Fibroblast of villous mesenchyme (primary cell): ENCODE measurements at places on chromosomes 1 and 21.

GRCh38 chr1:214658785-214659184 is 55.8 kb downstream of the CENPF start:
- DNase-seq = peak; percentile 32

GRCh38 chr1:36851087-36851486 is 183.2 kb downstream of the GRIK3 start:
- DNase-seq = no peak

DNA sequence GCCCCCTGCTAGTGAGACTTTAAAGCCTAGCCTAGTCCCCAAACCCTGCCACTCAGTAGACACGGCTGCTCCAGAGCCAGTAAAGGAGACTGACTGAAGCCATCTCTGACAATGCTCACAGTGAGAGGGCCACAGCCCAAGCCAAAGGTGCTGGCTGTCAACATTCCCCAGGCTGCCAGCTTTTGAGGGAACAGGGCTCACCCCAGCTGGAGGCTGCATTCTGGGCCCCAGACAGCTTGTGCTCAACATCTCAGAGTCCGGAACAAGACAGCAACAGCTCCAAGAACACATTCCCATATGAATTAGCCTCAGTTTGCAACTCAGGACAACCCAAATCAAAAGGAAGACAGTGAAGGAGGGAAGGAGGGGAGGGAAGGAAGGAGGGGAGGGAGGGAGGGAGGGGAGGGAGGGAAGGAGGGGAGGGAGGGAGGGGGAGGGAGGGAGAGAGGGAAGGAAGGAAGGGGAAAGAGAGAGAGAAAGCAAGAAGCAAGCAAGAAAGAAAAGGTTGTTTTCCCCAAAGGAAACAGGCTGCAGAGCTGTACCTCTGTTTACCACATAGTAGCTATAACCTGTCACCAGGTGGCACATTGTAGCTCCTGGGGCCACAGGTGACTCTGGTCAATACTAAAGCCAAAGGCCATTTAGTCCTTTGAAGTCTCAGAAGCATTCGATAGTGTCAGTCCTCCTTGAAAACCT is 5.4 kb downstream of the ARTN start:
- no peak for DNase-seq

DNA sequence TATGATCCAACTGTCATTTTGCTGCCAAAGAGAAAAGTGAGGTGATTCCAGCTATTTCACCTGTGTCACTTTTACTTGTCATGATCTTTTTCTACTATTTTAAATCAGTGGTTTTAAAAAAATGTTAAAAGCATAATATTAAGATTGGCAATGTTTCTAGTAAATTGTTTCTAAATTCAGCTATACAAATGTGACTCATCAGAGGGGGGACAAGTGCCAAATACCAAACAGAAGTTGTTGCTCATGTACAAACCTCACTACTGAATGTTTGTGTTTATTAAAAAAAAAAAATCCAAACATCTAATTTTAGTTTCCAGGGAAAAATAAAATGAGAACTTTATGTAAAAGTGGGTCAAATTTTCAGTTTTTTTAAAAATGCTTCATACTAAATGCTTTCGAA is 346.2 kb upstream of the SNX7 start:
- peak; percentile 57 for DNase-seq

DNA sequence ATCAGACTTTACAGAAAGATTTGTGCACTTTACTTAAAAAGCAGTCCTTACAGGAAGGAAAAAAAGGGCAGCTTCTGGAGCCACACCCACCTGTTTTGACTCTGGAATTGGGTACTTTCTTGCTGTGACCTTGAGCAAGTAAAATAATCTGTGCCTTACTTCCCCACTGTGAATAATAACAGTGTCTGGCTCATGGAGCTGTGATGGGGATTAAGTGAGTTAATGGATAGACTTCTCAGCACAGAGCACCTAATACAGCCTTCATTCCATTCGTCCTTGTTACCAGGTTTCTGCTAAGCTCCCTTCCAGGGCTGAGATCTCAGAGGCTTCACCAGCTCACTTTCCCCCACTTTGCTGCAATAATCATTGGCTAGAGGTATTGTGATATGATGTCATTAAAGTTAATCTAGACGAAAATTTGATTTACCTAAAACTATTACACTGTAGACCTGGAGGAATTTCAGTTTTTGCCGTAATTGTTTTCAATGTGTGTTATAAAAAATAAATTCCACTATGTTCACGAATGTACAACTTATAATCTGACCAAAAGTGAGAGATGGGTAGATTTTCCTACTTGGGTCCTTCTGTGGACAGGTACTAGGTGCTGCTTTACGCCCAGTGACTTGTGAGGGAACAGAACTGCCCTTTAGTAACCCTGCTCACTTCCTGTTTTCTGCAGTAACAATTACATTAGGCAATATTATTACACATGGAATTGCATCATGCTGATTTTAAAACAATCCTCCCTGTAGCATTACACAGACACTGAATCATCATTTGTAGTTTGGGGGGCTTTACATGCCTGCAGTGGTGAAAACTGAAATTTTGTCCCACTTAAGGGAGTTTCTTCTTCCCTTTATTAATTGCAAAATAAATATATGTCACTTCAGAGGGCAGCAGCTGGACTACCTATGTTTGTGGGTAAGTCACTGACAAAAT is 19.7 kb upstream of the ABCG1 start:
- DNase-seq = peak; percentile 81

GRCh38 chr21:39006571-39007311 is 176.5 kb downstream of the PSMG1 start:
- DNase-seq = no peak

DNA sequence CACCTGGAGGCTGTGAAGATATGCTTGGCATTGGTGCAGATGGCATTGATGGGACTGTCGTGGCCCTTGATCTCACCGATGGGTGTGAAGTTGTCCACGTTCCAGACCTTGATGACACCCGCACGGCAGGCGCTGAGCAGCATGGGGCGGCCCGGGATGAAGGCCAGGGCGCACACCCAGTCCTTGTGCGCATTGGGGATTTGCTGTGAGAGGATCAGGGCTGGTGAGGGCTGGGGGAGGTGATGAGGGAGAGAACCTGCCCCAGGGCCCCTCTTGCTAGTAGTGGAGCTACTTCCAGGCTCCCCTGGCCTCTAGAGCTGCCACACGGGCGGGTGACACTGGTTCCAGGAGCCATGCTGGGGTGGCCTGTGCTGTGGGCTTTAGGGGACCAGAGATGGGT is 48.8 kb downstream of the KIF21B start:
- no peak for DNase-seq

DNA sequence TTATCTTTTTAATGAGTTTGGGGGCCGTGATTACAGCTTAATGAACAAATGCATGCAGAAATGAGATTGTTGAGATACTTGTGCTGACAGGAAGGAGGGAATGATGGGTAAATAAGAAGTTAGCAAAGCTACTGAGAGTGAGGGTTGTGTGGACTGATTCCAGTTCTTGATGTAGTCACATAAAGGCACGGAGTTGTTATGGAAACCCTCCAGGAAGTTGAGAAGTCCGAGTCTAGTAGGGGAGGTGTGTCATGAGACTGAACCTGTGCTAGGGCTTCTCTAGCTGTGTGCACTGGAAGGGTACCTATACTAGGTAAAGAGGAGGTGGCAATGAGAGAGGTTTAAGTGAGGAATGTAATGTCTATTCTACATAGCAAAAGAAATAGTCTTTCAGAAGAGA is 475.7 kb downstream of the USP25 start:
- DNase-seq = no peak

- DNase-seq = no peak
Observed at GRCh38 chr1:23772854-23773242, 5.4 kb upstream of the PITHD1 start.

GRCh38 chr21:36103434-36103833 is 31.4 kb upstream of the CBR3 start:
- no peak for DNase-seq

GRCh38 chr1:76343356-76343755 is 268.8 kb downstream of the ST6GALNAC3 start:
- no peak for DNase-seq

DNA sequence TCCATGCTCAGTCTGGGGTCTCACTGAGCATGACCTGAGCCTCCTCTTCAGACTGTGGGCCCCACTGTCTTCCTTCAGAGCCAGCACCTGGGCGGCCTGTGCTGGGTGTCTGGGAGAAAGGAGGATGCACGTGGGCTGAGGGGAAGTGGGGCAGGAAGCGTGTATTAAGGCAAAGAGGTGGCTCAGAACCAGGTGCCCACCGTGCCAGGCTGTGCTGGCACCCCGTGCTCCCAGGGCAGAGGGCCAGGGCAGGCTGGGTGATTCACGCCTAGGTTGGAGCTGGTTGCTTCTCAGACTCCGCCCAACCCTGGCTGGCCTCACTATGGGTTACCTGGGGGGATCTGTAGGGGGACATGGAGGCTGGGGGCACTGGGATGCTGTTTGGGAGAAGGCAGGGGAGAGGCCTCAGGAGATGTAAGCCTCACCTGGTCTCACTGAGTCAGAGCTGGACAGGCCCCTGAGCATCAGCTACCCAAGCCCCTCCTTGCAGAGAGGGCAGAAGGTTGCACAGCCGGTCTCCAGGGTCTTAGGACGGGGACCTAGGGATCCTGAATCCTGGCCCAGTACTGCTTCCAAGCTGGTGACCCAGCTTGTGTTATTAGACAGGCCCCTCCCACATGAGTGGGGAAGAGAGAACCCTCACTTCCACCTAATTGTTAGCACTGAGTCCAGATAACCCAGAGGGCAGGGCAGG is 18.6 kb upstream of the PADI1 start:
- DNase-seq = no peak

DNA sequence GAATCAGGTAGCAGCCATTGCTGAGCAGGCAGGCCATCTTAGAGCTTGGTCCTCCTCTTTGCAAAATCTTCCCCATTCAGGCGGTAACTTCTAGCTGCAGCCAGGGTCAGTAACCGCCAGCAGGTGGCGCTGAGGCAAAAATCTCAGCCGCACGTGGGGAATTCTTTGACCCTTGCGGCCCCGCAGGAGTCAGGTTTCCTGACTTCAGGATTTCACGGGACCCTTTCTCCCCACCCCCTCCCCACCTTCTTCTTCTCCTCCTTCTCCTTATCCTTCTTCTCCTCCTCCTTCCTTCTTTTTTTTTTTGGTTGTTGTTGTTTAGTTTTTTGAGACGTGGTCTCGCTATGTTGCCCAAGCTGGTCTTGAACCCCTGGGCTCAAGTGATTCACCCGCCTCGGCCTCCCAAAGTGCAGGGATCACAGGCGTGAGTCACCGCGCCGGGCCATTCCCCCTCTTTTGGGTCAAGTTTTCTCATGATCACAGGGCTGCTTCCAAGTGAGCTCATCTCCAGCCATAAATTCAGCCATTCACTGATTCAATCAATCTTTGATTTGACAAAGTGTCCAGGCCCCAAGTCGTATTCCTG is 33.4 kb upstream of the TENT5B start:
- peak; percentile 51 for DNase-seq

GRCh38 chr1:3530926-3531818 is 76.7 kb downstream of the ARHGEF16 start:
- DNase-seq = no peak

GRCh38 chr1:93304716-93305138 is 41.0 kb upstream of the DR1 start:
- peak; percentile 80 for DNase-seq

GRCh38 chr1:243621973-243622372 is 228.1 kb downstream of the AKT3 start:
- DNase-seq = no peak

DNA sequence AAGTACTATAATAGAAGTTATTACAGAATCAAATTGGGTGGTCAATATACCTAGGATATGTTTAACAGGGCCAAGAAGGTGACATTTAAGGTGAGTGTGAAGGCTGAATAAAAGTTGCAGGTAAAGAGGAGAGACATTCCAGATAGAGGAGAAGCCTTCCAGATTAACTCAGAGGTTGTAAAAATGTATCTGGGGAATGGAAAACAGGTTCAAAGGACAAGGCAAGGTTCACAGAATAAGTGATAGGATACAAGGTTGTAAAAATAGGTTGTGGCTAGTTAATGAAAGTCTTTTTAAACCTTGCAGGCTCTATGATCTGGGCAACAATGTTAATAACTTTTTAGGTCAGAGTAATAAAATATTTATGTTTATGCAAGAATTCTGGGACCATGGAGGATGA is 40.2 kb downstream of the FUBP1 start:
- DNase-seq = no peak
